Mesenteric fat pad (tissue), 1 donor: ENCODE measurements at places on chromosomes 2 and 18. TPM values are rescaled to one million over a fixed set of nuclear protein-coding genes. Genes with fewer than 3 reads are reported as not detected.
A peak's percentile ranks its signal among the peaks of the same experiment; 100 is the strongest.

Gene SNED1
- total RNA-seq = 58.0 TPM

Gene ADRA2B
- 1.2 TPM for total RNA-seq

Gene FOXI3
- not detected for total RNA-seq

- DNase-seq = peak; percentile 64
Measured at GRCh38 chr2:121123268-121123667, 161.7 kb downstream of the TFCP2L1 start.
